ENCODE measurements at places on chromosomes 16 and 17.

DNA sequence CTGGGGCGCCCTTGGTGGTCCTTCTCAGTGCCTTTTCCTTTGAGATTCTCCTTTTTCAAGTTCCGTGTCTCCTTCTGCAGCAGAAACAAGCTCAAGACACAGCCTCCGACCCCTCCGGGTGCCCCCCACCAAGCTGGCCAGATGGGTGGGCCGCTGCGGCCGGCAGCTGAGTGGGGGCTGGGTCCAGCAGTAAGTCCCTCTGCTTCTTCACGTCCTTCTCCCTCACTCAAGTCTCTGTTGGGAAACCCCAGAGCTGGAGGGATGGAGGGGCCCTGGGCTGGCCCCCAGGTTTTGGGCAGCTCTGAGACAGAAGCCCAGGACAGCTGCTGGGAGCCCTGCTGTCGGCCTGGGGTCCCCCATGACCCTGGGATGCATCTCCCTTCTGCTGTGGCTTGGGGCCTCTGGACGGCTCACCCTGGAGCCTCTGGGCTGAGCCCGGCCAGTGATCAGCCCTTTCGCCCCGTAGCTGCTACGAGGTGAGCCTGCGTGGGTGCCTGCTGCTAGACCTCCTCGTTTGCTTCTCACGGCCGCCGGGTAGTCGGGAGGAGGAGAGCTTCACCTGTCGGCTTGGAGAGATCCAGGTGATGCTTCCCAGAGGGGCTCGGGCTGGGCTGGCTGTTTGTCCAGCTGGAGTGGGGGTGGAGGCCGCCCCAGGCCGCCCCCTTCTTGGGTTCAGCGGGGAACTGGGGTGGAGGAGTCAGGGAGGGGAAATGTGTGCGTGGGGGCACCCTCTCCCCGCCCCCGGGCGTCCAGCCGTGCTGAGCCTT is 10.7 kb downstream of the ENGASE start:
- no peak for DNase-seq

- no peak for DNase-seq
Measured at GRCh38 chr17:81031566-81032550, 3.1 kb upstream of the BAIAP2 start.

- no peak for DNase-seq
Measured at GRCh38 chr17:7034955-7035590, 742 bp upstream of the SLC16A13 start.

- no peak for DNase-seq
Measured at GRCh38 chr17:57856792-57857620, 7.2 kb upstream of the MRPS23 start.

- DNase-seq: no peak
Measured at GRCh38 chr17:61405686-61406536, 6.3 kb downstream of the TBX2 start.

DNA sequence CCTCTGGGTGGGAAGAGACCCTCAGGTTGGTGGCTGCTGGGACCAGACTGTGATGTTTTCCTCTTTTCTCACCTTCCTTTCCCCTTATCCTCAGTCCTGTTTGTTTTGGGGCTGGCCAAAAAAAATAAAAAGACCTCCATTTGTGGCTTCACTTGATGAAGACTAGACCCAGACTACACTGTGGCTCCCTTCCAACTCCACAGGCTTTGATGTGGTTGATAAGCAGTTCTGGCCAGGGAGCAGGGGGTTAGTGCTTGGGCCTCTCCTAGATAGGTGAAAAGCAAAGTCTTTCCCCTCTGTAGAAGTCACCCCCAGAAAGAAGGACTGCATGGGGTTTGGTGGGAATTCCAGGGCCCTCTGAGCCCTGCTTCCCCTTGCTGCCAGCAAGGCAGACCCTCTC is 11.2 kb upstream of the ADAM11 start:
- no peak for DNase-seq

- no peak for DNase-seq
Measured at GRCh38 chr16:12901597-12902461, at the start of gene SHISA9. TSS of gene SHISA9 (plus strand) at chr16:12901598.

GRCh38 chr17:76943781-76944213 is 75.6 kb downstream of the MGAT5B start:
- DNase-seq: no peak

DNA sequence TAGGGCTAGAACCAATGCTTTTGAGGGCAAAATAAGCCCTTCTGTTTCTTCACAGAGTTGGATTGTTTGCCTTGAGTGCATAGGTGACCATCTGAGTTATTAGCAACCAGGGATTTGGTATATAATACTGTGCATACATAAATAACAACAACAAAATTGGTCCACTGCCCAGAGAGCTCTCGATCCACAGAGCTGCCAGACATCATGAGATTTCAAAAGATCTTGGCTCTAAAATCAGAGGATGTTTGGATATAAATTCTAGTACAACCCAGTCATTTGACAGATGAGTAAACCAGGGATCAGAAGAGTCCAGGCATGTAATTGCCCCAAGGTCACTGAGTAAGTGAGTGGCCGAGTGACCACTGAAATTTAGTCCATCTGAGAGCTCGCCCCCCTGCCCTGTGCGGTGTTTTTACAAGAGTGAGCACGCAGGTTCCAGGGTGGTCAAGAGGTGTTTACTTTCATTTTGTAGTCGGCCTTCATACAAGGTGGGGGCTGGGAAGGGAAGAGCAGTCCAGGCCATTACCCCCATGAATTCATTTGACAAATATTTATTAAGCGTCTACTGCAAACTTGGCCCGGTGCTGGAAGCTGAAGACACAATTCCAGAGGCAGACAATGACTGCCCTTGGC is 1.8 kb upstream of the MT2A start:
- DNase-seq: no peak

GRCh38 chr17:14741491-14741890 is 440.6 kb downstream of the HS3ST3B1 start:
- no peak for DNase-seq

GRCh38 chr17:43416998-43417890 is 18.5 kb downstream of the ARL4D start:
- no peak for DNase-seq

- DNase-seq: no peak
Measured at GRCh38 chr16:50329446-50330189, 39.2 kb downstream of the BRD7 start.

DNA sequence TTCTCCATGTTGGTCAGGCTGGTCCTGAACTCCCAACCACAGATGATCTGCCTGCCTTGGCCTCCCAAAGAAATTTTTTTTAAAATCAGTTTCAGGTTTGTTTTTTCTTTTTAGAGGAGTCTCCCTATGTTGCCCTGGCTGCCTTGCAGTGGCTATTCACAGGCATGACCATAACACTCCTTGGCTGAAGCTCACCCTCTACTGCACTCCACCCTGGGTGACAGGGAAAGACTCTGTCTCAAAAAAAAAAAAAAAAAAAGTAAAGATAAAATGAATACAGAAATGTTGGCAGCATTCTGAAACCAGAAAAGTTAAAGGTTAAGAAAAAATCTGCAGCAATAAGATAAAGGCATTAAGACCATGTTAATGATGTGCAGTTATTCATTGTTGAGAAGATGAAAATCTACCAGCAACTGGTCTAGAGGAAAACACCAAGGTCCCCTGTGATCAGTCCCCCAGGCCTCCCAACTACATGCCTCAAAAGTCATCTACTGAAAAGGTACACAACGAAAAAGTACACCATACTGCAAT is 15.1 kb downstream of the YWHAE start:
- no peak for DNase-seq

- no peak for DNase-seq
Measured at GRCh38 chr17:40622509-40622928, 25.1 kb downstream of the SMARCE1 start.

- no peak for DNase-seq
Measured at GRCh38 chr17:34452769-34453168, 89.7 kb upstream of the CCL1 start.

GRCh38 chr16:50709061-50709684 is 15.8 kb downstream of the NOD2 start:
- peak; percentile 45 for DNase-seq

GRCh38 chr16:23227529-23227928 is 45.0 kb downstream of the SCNN1G start:
- no peak for DNase-seq

- peak; percentile 26 for DNase-seq
Measured at GRCh38 chr17:69581061-69581961, 166.8 kb downstream of the MAP2K6 start.

DNA sequence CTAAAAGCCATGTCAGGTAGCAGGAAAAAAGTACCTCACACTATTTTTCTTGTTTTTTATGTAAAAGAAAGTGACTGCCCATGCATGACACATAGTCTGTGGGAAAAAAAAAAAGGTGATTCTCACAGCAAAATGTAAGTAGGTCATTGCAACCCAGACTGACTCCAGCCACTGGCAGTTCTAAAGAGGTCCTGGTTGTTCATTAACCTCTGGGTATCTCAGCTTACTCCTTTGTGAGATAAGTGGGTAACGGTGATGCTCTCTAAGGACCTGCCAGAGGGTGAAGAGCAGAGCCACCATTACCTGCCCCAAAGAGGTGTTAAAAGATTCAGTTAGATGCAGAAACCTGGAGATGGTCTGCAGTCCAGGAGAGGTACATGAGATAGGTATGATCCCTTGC is 531.9 kb downstream of the GRIN2A start:
- no peak for DNase-seq

- DNase-seq: no peak
Measured at GRCh38 chr17:52145476-52145875, 13.0 kb downstream of the CA10 start.

- no peak for DNase-seq
Measured at GRCh38 chr17:7888184-7888920, at the start of gene CHD3. TSS of gene CHD3 (plus strand) at chr17:7888789. CDS start at chr17:7889001, 212 bp downstream.

GRCh38 chr17:74749279-74750038 is 1.0 kb downstream of the NHERF1 start:
- no peak for DNase-seq

DNA sequence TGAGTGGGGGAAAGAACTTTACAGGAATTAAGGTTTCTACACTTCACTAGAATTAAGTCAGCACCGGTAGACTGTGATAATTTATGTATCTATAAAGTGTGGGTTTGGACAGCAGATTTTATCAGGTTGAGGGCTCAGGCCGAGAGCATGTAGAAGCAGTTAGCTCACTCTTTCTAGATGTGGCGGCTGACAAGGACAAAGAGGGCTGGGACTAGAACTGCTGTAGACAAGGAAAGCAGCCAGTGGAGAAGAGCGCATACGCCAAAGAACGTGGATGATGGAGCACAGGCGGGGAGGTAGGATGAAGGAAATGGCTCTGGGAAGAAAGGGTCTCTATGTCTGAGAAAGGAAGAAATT is 504 bp upstream of the GOSR1 start:
- no peak for DNase-seq

- DNase-seq: no peak
Measured at GRCh38 chr17:80881306-80881705, 110.3 kb upstream of the CHMP6 start.

DNA sequence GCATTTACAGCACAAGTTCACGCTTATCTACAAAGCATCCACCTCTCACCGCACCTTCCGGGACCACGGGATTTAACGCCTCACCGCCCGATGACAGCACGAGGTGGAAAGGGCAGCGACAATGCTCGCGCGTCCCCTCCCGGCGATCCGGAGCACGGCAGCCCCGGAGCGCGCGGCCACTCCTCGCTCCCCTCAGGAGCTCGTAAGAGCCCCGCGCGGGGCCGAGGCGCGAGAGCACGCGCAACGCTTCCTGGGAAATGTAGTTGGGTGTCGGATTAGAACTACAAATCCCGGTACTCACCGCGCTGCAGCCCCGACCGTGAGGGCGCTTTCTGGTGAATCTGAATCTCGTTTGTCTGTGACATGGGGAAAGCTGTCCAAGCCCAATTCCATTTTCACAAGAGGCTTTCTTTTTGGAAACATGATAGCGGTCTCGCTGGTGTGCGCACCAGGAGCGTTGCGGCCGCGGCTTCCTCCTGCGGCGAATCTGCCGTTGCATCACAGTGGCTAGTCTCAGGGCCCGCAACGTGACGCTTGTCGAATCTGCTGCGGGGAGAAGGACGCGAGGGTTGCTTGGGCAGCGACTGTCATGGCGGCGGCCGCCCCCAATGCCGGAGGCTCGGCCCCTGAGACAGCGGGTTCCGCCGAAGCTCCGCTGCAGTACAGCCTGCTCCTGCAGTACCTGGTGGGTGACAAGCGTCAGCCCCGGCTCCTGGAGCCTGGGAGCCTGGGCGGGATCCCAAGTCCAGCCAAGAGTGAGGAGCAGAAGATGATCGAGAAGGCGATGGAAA is at the start of gene TIMM22:
Gene TIMM22 (plus strand): TSS at position 576 of the 791 bp plus-strand sequence. CDS start 14 bp downstream, at position 590.
- peak; percentile 96 for DNase-seq

DNA sequence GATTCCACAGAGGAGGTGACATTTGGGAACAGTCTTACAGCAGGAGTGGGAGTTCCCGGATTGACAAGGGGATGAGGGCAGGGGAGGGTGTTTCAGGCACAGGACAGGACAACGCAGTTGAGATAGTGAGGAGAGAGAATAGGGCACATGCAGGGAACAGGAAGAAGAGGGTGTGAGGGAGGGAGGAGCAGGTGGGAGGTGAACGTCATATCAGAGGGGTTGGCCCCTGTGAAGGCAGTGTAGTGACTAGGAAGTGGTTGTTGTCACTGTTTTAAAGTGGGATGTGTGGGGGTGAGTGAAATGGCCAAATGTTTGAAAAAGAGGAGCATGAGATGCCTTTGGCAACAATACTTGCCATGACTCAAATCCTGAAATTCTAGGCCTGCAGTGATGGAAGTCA is 12.2 kb downstream of the PRKCB start:
- no peak for DNase-seq

- no peak for DNase-seq
Measured at GRCh38 chr16:56387396-56387795, 37.9 kb downstream of the AMFR start.

DNA sequence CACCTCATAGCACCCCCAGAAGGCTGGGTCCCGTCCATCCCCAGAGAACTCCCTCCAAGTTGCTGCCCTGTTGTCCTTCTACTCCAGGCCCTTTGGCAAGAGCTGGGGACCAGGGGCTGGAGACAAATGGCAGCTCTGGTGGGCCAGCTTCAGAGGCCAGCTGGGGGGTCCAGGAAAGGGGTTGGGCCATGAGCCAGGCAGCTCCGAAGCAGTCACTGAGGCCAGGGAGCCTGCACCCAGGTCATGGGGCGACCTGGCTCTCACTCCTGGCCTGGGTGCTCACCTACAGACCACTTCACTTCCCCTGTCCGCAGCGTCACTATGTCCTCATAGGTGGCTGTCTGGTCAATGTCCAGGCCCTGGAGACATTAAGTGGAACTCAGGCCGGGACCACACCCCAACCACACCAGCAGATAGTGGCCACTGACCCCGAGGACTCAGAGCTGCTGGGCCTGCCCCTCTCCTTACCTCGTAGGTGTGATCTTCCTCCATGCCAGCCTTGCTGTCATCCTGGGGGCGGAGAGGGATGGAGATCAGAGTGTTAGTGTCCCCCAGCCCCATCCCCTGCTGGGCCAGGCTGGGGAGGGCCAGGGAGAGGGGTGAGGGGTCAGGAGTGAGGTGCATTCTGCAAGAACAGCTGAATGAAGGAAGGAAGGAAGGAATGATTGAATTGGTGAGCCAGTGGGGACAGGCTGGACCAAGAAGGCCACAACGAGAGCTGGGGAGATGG is 3.0 kb downstream of the CD79B start:
- DNase-seq: no peak
